Right ventricle myocardium superior (tissue), 1 donor: ENCODE measurements at places on chromosomes 11 and 22. TPM values are rescaled to one million over a fixed set of nuclear protein-coding genes. Genes with fewer than 3 reads are reported as not detected.

The TRPM5 gene
- not detected for total RNA-seq

The UBQLN3 gene
- total RNA-seq = not detected

GRCh38 chr11:11977206-11977938, 31.1 kb downstream of the DKK3 start:
- DNase-seq = peak; percentile 84

DNA sequence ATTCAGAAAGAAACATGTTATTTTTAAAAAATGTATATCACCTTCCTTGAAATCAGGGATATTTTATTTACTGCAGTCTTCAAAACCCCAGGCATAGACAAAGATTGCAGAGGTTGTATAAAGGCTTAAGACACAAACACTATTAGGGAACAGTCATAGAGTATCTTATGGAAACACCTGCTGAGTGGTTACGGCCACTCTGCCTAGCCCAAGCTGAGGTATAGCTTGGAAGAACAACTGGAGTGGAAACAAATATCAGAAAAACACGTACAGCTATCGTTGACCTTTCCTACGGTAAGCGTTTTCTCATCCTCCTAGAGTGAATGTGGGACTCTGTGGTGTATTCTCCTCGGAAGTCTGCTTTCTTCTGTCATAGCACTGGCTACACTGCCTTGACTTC, 30.4 kb upstream of the LYVE1 start:
- DNase-seq = no peak

The SOX6 gene
- total RNA-seq = 15.8 TPM

- no peak for DNase-seq
These were observed 26.6 kb downstream of the EHF start for GRCh38 chr11:34647532-34647931.

GRCh38 chr11:134260503-134260902, 7.1 kb downstream of the ACAD8 start:
- DNase-seq = no peak

The SCGB2A2 gene
- total RNA-seq = not detected

GRCh38 chr22:50205781-50206569, 5.2 kb downstream of the SELENOO start:
- DNase-seq = no peak

GRCh38 chr22:42418811-42419242, 13.4 kb downstream of the NFAM1 start:
- DNase-seq = no peak

- DNase-seq = peak; percentile 10
These were observed 131.7 kb downstream of the CTTN start for GRCh38 chr11:70530010-70530409.

The SAA2 gene
- total RNA-seq = 1.3 TPM

DNA sequence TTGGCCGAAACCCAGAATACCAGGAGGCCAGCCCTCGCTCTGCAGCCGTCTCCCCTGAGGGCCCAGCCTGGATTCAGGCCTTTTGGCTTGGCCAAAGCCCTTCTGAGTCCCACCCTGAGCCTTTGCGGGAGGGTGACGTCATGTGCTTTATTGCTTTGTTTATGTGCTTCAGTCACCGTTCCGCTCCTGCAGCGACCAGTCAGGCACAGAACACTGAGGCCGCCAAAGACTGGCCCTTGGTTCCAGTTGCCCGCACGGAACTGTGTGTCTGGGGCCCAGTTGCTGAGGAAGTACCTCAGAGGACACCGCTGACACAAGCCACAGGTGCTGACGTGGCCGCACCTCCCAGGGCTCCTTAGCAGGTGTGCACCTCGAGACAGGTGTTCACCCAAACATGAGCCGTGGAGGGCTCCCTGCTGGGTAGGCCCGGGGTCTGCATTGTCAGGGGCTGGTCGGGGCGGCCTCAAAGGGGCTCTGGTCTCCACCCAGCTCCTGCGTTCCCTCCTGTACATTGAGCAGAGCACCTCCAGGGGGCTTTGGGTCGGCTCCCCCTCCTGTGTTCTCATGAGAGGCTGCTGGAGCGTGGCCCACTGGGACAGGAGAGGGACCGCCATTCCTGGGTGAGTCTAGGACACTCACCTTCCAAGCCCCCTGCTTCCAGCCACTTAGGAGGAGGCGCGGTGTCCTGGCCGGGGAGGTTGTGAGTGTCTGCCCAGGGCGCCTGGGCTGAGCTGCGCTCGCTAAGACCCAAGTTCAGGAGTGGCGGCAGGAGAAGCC, 376.8 kb downstream of the TBC1D22A start:
- no peak for DNase-seq

The NRXN2 gene
- total RNA-seq = 0.86 TPM

- no peak for DNase-seq
These were observed 65.5 kb downstream of the AAMDC start for GRCh38 chr11:77886401-77886800.

- DNase-seq = no peak
These were observed 31.2 kb downstream of the KCNJ4 start for GRCh38 chr22:38423512-38424503.

DNA sequence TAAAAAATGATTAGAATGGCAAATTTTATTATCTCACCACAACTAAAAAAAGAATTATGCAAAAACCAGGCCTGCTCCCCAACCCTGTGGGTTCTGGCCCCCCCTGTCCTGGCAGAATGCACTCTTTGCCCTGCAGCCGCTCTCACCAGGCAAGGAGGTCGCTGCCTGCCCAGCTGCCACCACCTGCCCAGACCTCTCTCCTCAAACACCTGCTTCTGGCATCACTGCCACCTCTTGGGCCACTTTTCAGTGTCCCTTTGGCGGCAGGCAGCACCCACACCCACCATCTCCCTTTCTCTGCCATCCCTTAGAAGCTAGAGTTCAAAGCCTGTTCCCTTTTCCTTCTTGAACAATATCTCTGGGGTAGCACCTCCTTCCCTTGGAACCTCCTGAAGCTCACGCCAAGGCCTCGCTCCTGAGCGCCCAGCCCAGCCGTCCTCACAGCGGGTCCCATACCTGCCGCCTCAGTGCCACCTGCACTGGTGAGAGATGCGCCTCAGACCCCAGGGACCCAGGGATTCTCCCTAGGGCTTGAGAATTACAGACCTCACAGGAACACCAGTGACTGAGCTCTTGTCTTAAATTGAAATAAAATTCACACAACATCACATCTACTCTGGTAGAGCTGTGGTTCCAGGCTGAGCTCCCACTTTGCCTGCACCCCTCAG, 44.6 kb downstream of the SGSM3 start:
- DNase-seq = no peak

DNA sequence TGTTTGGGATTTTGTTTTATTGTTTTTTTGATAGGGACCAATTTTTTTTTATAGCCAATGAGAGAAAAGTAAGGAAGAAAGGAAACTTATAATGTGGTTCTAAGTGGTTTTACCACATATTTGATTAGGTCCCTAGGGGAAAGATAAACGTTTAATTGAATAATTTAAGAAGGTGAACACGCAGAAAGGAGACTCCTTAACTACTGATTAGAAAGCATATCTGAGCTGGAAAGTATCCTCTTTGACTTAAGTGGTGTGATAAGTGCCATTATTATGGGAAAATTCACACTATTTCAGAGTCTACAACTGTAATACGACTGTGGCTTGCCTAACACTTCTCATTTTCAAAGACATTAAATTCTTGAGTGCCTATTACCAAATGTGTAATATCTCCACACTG, 106.5 kb upstream of the GRAMD1B start:
- no peak for DNase-seq

- DNase-seq = no peak
These were observed 57.8 kb upstream of the ARHGAP32 start for GRCh38 chr11:129249923-129250322.

GRCh38 chr11:97751405-97751804, 1269.3 kb upstream of the CNTN5 start:
- DNase-seq = peak; percentile 65

GRCh38 chr11:36373016-36374010, 77.2 kb downstream of the PRR5L start:
- no peak for DNase-seq

GRCh38 chr11:11975201-11976092, 33.0 kb downstream of the DKK3 start:
- DNase-seq = no peak

The UPK3A gene
- 0.65 TPM for total RNA-seq

The ANO5 gene
- total RNA-seq = 68.9 TPM

GRCh38 chr11:121144723-121145122, 43.7 kb downstream of the TECTA start:
- DNase-seq = no peak

DNA sequence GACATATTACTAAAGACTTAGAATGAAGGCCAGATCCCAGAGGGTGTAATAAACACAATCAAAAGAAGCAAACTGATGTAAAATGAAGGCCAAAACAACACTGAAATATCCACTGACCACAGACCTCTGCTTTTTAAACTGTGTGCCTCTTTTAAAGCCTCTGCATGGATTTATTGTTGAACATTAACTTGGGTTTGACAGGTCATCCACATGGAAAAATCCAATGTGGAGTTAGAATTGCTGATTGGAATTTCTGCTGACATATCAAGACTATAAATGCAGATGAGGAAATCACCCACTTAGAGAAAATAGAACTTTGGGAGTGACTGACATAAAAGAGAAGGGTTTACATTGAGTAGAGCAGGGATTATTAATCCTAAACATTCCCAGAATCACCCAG, 853.9 kb upstream of the RAG2 start:
- no peak for DNase-seq

GRCh38 chr11:565921-566509, 5.2 kb downstream of the RASSF7 start:
- DNase-seq = no peak

GRCh38 chr11:87453531-87454089, 415.9 kb downstream of the TMEM135 start:
- DNase-seq = no peak

- DNase-seq = no peak
These were observed 2.7 kb downstream of the RNF169 start for GRCh38 chr11:74751303-74751702.

The CAPN5 gene
- total RNA-seq = 2.6 TPM

DNA sequence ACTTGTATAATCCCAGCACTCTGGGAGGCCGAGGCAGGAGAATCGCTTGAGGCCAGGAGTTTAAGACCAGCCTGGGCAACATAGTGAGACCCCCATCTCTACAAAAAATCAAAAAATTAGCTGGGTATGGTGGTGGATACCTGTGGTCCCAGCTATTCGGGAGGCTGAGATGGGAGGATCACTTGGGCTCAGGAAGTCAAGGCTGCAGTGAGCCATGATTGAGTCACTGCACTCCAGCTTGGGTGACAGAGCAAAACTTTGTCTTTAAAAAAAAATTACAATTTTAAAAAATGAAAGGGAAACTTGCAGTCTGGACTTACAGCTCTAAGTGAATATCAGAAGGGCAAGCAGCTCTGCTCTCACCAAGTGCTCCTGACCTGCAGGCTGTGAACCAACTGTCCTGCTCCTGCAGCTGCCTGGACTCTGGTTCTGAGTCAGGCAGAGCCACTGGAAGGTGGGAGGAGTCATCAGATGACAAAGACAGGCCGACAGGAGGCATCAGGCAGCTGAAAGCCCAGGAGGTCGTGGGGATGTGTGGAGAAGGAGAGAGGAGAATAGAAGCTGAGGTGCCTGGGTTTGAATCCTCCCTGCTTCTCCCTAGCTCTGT, 9.6 kb downstream of the SMTNL1 start:
- no peak for DNase-seq

DNA sequence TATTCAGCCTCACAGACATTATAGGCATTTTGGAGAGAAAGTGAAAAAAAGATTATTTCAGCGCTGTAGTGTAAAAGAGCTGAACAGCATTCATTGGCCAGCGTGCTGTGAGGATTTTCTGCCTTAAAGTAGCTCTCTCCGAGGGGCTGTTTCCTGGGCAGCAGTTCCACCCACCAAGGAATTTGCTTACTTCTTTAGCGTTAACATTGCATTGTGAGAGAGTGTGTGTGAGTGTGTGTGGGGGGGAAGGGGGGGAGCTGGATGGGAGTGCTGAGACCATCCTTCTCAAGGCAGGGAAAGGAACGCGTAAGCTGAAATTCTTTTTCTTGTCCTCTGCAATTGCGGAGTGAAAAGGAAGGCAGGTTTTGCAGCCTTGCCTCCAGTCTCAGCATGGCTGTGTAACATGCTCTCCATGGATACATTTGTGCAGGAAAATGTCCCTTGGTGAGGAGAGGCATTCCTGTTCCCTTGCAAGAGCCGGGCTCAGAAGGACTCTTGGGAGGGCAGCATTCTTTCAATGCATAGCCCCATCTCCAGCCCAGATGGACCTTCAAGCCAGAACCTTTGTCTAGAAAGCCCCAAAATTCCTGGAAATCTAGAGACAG, 159.9 kb upstream of the NAV2 start:
- no peak for DNase-seq

DNA sequence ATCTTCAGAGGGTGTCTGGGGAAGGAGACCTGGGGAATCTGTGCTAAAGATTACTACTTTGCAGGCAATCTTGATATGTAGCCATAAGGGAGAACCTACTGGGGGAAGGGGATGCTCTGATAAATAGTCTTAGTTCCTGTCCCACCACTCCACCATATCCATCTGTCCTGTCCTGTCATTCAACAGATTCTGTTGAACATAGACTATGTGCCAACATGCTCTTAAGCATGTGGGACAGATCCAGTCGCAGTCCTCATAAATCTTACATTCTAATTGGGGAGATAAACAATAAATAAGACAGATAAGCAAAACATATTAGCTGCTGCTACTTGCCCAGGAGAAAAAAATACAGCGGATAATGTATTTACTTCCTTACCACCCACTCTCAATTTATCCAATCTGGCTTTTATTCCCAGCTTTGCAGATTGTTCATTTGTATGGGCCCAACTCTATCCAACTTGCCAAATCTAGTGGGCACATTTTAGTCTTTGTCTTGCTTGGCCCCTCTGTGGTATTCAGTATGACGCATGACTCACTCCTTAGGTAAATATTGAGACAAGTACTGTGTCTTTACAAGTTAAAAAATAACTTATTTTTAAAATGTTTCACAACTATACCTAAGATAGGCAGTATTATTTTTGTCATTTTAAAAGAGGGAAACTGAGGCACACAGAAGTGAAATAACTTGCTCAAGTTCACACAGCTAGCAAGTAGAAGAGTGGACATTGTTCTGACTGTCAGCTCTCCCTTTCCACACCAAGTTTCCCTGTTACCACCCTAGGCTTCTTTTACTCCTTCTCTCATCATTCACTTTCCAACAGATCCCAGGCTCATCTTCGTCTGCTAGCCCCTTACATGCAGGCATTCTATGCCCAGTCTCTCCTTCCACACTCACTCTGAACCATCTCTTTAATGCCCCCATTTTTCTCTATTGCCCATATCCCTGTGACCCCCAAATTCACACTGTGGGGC, 133.6 kb upstream of the SESN3 start:
- no peak for DNase-seq

DNA sequence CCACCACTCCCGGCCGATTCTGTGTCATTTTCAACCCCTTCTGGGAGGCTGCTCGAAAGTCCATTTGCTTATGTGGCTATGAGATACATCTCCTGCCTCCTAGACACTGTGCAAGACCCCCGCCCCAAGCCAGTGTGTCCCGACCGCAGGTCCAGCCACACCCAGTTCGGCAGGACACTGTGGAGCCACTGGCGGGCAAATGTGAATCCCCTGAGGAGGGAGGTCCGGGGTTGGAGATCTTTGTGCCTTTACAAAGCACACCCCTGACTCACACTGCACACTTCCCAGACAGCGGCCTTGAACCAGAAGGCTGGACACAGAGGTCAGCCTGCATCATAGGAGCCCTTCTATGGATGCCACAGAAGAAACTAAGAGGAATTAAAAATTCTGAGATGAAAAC, 17.4 kb downstream of the FXYD6 start:
- no peak for DNase-seq

GRCh38 chr11:10639350-10639749, 54.2 kb downstream of the IRAG1 start:
- no peak for DNase-seq

GRCh38 chr11:98183034-98183433, 837.7 kb upstream of the CNTN5 start:
- DNase-seq = no peak

- DNase-seq = peak; percentile 56
These were observed 88.6 kb downstream of the PLEKHA7 start for GRCh38 chr11:16925561-16926065.
